ENCODE measurements at places on chromosomes 5 and 9. TPM values are rescaled to one million over a fixed set of nuclear protein-coding genes. Genes with fewer than 3 reads are reported as not detected.

DNA sequence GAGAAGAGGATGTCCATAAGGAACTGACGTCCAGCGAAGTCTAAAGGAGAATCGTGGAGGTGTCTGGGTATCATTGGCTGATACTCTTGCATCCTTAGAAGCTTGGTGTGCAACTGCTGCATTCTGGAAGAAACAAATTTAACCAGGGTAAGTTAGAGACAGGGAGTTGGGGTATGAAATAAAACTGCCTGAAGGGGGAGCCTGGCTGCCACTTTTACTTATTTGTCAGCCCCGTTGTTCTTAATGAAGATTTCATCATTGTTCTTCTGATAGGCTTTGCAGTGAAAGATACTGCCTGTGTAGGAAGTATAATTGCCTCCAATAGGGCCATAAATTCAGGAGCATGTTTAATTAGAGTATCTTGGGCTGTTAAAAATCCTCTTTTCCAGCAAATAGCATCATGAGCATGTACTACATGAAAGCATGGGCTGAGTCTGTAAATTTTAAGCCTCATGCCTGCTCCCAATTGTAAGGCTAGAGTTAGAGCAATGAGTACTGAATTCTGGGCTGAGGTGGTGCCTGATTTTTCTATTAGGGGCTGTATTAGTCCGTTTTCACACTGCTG is 1264.5 kb upstream of the ACO1 start:
- DNase-seq, result peak; percentile 31

ZSWIM6 gene
- total RNA-seq, result 5.3 TPM

NUTM2F gene
- not detected for total RNA-seq

UNC13B gene
- 18.5 TPM for total RNA-seq

GRCh38 chr9:110635589-110635988 is 33.0 kb upstream of the MUSK start:
- DNase-seq, result no peak

DNA sequence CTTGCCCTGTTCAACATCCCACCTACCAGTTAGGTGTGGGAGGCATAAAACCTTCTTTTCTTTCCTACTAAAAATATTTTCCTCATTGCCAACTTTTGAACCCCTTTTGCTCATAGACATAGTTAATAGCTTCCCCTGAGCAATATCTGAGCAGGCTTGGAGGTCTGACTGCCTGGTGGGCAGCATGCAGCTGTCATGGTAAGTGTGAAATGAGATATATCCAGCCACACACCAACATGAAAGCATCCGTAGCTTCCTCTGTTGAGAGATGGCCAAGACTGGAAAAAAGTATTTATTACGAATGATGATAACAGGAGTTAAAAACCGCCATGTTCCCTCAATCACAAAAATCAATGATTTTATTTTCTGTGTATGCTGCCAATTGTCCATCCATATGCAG is 190.1 kb downstream of the TMEM38B start:
- no peak for DNase-seq

DNAI1 gene
- total RNA-seq, result not detected

GRCh38 chr5:108548684-108549596 is 167.0 kb upstream of the FBXL17 start:
- no peak for DNase-seq

TRIM36 gene
- 3.6 TPM for total RNA-seq

TAL2 gene
- total RNA-seq, result not detected

- DNase-seq, result no peak
These were observed 10.7 kb downstream of the PRRT1B start for GRCh38 chr9:131555841-131556673.

DNA sequence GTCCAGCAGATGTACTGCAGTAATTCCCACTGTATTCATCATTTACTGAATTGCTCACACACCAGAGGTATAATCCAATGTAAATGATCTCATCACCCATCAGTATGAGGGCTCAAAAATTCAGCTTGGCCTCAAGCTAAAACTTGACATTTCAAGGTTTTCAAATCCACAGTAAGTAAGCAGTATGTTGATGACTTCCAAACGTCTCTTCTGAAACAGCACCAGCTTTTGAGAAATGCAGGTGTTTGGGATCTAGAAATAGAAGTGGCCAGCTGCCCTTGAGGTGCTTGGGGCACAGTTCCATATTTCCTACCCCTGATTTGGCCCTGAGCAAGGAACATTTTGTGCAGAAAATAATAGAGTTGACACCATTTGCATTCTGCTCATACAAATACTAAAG is 388.0 kb upstream of the TUSC1 start:
- DNase-seq, result no peak

DNA sequence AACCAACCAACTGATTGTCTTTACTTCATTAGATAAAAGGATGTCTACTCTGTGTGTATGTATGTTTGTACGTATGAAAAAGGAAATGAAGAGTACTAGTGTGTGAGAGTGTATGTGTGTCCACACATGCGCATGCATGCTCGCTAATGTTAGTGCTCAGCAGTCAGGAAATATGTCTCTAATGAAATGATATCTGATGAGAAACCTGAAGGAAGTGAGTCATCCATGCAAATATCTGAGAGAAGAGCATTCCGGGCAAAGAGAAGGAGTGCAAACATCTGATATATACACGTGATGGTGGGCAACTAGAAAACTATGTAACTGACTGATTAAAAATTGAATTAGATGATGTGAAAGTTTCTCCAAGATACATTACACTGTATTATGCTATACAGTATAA is 29.6 kb upstream of the UGCG start:
- peak; percentile 80 for DNase-seq

DNA sequence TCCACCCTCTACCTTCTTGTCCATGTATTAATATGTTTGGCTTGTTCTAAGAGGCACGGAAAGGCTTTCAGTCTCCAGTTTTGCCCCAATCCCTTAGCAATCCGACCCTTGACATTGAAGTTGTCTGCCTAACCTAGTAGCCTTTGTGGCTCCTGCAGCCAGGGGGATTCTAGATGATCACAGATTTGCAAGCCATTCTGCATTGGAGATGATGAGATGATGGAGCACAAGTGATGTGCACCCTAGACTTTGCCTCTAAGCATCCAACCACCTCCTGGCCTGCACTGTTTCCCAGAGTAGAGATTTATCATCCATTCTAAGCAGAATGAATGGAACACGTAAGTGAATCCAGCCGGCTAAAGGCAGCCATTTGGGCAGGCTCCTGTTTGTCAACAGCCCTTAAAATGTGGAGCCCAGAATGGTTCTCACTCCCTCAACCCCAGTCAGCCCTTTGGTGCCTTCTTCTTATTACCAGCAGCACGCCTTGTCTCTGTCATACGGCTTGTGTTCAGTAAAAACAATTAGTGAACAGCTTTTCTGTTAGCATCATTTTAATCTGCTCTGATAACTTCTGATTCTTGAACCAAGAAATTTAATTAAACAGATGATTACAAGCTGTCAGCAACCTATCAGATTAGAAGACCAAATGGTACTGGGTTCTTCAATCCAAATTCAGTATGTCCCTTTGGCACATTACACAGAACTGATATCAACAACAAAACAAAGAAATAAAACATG is 5.7 kb upstream of the TRAF1 start:
- DNase-seq, result no peak

GRCh38 chr5:107235167-107235566 is 435.6 kb downstream of the EFNA5 start:
- no peak for DNase-seq

GRCh38 chr9:111037708-111038330 is 451 bp downstream of the LPAR1 start:
- DNase-seq, result peak; percentile 52

CDH9 gene
- total RNA-seq, result not detected

TAF11L14 gene
- not detected for total RNA-seq

- DNase-seq, result peak; percentile 98
These were observed 210.7 kb upstream of the SLC24A2 start for GRCh38 chr9:19999491-20000057.

GRCh38 chr5:144800169-144800568 is 629.5 kb downstream of the KCTD16 start:
- DNase-seq, result no peak

- no peak for DNase-seq
These were observed 51.3 kb downstream of the TGFBI start for GRCh38 chr5:136080113-136080482.

DROSHA gene
- total RNA-seq, result 13.8 TPM

GRCh38 chr9:17222932-17223331 is 88.1 kb downstream of the CNTLN start:
- DNase-seq, result no peak

SCGB3A2 gene
- total RNA-seq, result not detected

- no peak for DNase-seq
These were observed 72.2 kb downstream of the PCDH1 start for GRCh38 chr5:141805874-141806595.

SLC26A2 gene
- 11.9 TPM for total RNA-seq

ZNF658 gene
- 2.2 TPM for total RNA-seq

DNA sequence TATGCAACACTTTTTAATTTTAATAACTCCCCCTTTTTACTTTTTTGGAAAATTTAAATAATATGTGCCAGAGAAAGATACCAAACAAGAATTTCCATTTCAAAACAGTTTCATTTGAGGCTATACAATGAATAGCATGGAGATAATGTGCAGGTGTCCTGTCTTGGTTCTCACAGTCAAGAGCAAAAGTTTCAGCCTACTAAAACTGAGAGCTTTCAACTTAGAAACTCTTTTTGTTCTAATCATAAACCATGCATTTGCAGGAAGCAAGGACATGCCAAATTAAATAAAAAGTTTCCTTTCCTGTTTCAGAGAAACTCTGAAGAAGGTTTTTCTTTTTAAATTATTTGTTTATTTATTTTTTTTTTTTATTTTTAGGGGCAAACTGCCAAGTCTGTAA is 1165.6 kb upstream of the SEMA6A start:
- no peak for DNase-seq

DNA sequence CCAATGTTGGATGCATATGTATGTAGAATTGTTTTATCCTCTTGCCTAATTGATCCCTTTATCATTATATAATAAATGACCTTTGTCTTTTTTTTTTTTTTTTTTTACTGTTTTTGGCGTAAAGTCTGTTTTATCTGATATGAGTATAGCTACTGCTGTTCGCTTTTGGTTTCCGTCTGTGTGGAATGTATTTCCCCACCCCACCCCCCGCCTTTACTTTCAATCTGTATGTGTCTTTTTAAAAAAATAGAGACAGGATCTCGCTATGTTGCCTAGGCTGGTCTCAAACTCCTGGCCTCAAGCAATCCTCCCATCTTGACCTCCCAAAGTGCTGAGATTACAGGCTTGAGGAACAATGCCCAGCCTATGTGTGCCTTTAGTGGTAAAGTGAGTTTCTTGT is 11.3 kb downstream of the AHRR start:
- no peak for DNase-seq

- DNase-seq, result no peak
These were observed at the start of gene HCN1 for GRCh38 chr5:45696206-45696836. HCN1 (minus strand) TSS chr5:45696380.

DNA sequence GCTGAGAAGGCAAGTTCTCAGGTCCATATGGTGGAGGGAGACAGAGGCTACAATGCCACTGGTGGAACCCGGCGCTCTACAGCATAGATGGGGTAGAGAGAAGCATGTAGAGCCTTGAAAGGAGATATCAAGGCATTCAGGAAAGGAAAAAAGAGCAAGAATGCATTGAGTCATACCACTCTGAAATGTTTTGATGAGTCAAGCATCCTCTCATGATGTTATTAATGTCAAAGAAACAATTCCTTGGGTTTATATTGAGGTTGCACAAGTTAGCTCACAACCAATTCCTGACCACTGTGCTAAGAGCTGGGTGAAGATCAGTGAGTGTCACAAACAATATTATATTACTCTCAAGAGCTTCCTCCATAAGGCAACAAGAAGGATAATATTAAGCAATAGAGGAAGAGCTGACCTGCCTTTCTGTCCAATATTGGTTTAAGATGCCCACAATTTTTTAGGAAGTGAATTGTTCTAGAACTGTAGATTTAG is 178.0 kb downstream of the RFK start:
- peak; percentile 88 for DNase-seq

SLC6A7 gene
- not detected for total RNA-seq
